ENCODE measurements at places on chromosomes 3 and 15. TPM values are rescaled to one million over a fixed set of nuclear protein-coding genes. Genes with fewer than 3 reads are reported as not detected.

DNA sequence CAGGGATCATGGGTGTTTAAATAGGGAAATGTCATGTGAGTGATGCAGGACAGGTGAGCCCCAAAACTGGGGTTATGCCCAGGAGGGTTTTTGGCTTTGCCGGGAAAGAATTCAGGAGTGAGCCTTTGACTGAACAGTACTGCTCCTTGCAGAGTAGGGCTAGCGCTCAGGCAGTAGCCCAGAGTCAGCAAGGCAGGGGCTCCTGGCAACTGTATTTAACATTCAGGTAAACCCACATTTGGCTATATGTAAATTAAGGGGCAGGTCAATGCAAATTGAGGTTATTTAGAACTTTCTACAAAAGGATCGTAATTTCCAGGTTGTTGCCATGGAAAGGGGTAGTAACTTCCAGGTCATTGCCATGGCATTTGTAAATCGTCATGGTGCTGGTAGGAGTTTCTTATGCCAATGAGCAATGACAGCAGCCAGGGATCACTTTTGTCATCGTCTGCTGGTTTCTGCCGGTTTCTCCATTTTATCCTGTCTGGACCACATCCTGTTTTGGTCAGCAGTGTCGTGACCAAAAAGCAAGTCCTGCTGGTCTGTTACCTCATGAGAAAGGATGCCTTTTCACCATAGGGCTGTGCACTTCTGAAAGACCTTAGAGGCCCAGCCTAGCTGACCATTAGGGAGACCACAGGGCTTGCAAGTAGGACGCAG, 24.3 kb downstream of the MTHFS start:
- no peak overlapping the region for H3K27ac ChIP-seq
- H3K27me3 ChIP-seq: no peaks in the 10 kb centered on the region
- H3K4me3 ChIP-seq: no peak overlapping the region
- no peaks in the 10 kb centered on the region for H3K4me1 ChIP-seq
- DNase-seq: no peak

DNA sequence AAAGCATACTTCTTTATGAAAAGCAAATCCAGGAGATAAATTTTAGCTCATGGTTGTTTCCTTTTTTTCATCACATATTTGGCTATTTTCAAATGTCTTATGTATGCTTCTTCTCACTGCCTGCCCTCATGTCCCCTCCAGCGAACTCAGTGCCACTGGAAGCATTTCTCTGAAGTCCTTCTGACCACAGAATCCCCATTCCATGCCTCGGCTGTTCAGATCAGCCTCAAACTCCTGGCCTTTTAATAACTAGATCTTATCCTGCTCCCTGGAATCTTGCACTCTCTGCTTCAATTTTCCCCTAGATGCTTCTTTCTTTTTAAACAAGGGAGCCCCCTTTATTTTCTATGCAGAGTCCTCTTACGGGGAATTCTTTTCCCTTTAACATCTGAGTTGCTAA, 10.1 kb downstream of the ETV5 start:
- H3K4me1 ChIP-seq: peaks cover 19% of the 10 kb centered on the region
- no peaks in the 10 kb centered on the region for H3K36me3 ChIP-seq
- DNase-seq: no peak

DNA sequence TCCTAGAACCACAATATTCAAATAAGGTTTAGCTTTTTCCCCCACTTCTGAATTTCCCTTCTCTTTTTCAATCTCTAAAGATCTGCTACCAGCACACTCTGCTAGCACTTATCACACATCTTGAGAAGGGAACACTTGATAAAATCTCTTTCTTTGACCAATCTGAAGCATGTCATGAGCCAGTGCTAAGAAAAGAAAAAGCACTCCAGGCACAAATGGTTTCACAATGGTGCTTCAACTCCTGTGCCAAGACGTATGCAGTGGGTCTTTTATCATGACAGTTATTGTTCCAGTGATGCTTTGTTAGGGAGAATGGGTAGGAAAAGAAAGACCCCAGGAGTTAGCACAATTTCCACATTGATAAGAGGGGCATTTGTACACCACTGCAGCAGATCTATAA, 248.4 kb downstream of the ZNF385D start:
- H3K27me3 ChIP-seq: no peaks in the 10 kb centered on the region
- no peak for DNase-seq
- no peak overlapping the region for H3K27ac ChIP-seq

- H3K4me3 ChIP-seq: no peak overlapping the region
- DNase-seq: no peak
- no peaks in the 10 kb centered on the region for H3K36me3 ChIP-seq
- no peak overlapping the region for H3K27ac ChIP-seq
- H3K4me1 ChIP-seq: no peaks in the 10 kb centered on the region
Measured at GRCh38 chr3:175478301-175478700, 619.2 kb downstream of the NAALADL2 start.

Gene MRPL47
- total RNA-seq: 27.6 TPM

Gene SLC24A5
- not detected for total RNA-seq

Data from fibroblast of lung (primary cell).